Panc1 (cell line): ENCODE measurements at places on chromosomes 6 and 20. TPM values are rescaled to one million over a fixed set of nuclear protein-coding genes. Genes with fewer than 3 reads are reported as not detected.

SLX4IP gene
- 5.4 TPM for total RNA-seq

ADAM33 gene
- 0.62 TPM for total RNA-seq

EYS gene
- total RNA-seq: not detected

TCP1 gene
- 340 TPM for total RNA-seq

TP53TG5 gene
- not detected for total RNA-seq

STMND1 gene
- total RNA-seq: not detected

PRRT1 gene
- 1.3 TPM for total RNA-seq

WDR46 gene
- total RNA-seq: 80.6 TPM

- H3K4me1 ChIP-seq: no peaks in the 10 kb centered on the region
- H3K27me3 ChIP-seq: peaks cover 8% of the 10 kb centered on the region; the same call in 1 of the 2 replicates
- H3K36me3 ChIP-seq: no peaks in the 10 kb centered on the region
- H3K4me3 ChIP-seq: no peak overlapping the region
Measured at GRCh38 chr20:20070871-20071726, 18.8 kb downstream of the CFAP61 start.

DNA sequence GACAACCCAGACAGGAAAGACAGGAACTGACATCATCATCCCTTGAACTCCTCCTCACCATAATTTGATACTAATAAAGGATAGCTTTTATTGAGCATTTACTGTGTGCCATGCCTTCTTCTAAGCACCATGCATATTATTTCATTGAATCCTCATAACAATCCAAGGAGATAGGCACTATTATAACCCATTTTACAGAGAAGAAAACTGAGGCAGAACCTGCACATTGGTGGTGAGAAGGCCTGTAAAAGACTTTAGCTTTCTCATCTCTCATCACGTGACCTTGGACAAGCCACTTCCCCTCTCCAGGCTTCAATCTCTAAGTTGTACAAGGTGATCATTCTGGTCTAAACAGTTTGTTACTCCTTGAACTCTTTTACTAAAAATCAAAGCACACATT lies 34.5 kb upstream of the PREX1 start:
- no peaks in the 10 kb centered on the region for H3K36me3 ChIP-seq
- H3K4me3 ChIP-seq: no peak overlapping the region
- H3K27me3 ChIP-seq: no peaks in the 10 kb centered on the region
- 0 out of 2 replicates have a peak, but pooled peaks cover 8% of the 10 kb centered on the region for H3K4me1 ChIP-seq
- no peak for DNase-seq

DNA sequence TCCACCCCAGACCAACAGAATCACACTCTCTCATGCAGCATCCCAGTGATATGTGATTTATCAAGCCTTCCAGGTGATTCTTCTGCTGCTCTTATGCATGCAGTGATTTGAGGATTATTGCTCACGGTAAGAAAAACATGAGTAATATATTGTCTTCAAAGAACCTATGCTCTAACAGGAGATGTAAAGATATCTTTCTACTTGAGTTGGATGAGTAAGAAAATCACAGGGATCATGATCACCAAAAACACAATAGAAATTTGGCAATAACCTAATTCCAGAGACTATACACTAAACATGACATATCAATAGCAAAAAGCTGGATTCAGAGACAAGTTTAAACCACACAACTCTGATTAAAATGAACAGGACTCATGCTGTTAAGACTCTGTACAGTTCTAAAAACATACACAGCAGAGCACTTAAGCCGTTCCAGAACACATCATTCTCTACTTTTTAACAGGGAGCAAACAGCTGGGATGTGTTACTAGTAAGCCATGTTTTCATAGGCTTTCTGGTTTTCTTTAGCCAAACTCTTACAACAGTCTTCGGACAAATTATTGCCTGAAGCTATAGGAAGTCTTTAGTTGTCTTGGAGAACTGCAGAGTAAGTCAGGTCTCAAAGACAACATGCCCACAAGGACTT lies 568.6 kb downstream of the HAO1 start:
- no peaks in the 10 kb centered on the region for H3K36me3 ChIP-seq
- H3K4me1 ChIP-seq: no peaks in the 10 kb centered on the region
- no peak for DNase-seq
- H3K4me3 ChIP-seq: no peak overlapping the region
- H3K27me3 ChIP-seq: no peaks in the 10 kb centered on the region

DNA sequence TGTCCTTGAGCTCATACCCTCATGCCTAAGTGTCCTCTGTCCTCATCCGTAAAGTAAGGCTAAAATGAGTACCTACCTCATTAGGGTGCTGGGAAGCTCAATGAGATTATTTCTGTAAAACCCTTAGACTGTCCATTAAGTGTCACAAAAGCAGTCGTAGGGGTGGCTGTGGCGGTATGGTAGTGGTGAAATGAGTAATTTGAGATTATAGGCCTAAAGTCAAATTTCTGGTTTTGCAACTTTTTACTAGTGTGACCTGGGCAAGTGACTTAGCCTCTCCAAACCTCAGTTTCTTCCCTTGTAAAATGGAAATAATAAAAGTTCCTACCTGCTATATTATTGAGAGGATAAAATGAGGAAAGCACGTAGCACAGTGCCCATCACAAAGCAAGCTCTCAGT lies 148.2 kb upstream of the AKAP12 start:
- no peaks in the 10 kb centered on the region for H3K27me3 ChIP-seq
- no peak for DNase-seq
- peak overlapping the region; percentile 19; the same call in 1 of the 2 replicates for H3K27ac ChIP-seq
- 0 out of 2 replicates have a peak, but pooled peaks cover 4% of the 10 kb centered on the region for H3K36me3 ChIP-seq
- H3K4me1 ChIP-seq: peaks cover 13% of the 10 kb centered on the region; the same call in 1 of the 2 replicates

DNA sequence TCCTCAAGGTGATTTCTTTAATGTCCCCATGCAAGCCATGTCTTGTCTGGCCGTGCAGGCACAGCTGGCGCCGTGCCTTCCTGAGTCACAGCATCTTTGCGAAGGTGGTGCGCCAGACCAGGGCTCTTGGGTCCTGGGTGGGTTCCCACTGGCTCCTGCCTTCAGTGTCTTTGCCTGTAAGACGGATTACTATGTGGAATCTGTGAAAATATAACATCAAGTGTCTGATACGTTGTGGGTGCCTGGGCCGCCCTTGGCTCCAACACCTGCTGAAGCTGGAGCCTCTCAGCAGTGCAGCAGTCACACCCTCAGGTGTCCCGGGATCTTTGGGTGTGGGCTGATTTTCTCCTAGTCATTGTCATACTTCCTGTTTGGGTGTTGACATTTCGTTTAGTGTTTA lies 3.2 kb downstream of the OSBPL2 start:
- no peak overlapping the region for H3K27ac ChIP-seq
- H3K4me1 ChIP-seq: 0 out of 2 replicates have a peak, but pooled peaks cover 3% of the 10 kb centered on the region
- H3K27me3 ChIP-seq: no peaks in the 10 kb centered on the region
- no peak for DNase-seq
- peaks cover 4% of the 10 kb centered on the region; the same call in 1 of the 2 replicates for H3K36me3 ChIP-seq
- H3K4me3 ChIP-seq: no peak overlapping the region

DNA sequence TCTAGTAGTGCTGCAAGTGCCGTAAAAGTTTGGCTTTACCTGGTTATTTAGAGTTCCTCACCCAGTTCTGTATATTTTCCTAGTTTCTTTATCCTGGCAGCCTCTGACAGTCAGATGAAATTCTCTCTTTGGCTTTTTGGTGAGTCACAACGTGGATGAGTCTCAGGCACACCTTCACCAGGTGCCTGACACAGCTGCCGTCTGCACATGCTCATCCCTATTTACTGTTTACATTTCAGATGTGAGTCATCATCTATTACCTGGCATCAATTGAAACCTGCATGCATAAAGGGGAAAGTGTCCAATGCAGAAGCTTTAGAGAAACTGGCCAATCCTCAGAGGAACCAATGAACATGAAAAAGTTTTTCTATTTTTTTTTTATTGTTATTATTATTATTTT lies 33.3 kb upstream of the ADGRF4 start:
- no peak overlapping the region for H3K4me3 ChIP-seq
- no peak for DNase-seq
- no peaks in the 10 kb centered on the region for H3K4me1 ChIP-seq
- H3K27me3 ChIP-seq: no peaks in the 10 kb centered on the region
- no peak overlapping the region for H3K27ac ChIP-seq

- H3K4me1 ChIP-seq: no peaks in the 10 kb centered on the region
- DNase-seq: no peak
- H3K27me3 ChIP-seq: peaks cover 2% of the 10 kb centered on the region; the same call in 1 of the 2 replicates
- H3K36me3 ChIP-seq: no peaks in the 10 kb centered on the region
Measured at GRCh38 chr20:40634891-40635290, 54.1 kb downstream of the MAFB start.

- H3K27me3 ChIP-seq: no peaks in the 10 kb centered on the region
- no peak overlapping the region for H3K27ac ChIP-seq
- H3K4me3 ChIP-seq: no peak overlapping the region
- no peaks in the 10 kb centered on the region for H3K36me3 ChIP-seq
- H3K4me1 ChIP-seq: no peaks in the 10 kb centered on the region
Measured at GRCh38 chr6:4271761-4272470, 136.5 kb upstream of the ECI2 start.

DNA sequence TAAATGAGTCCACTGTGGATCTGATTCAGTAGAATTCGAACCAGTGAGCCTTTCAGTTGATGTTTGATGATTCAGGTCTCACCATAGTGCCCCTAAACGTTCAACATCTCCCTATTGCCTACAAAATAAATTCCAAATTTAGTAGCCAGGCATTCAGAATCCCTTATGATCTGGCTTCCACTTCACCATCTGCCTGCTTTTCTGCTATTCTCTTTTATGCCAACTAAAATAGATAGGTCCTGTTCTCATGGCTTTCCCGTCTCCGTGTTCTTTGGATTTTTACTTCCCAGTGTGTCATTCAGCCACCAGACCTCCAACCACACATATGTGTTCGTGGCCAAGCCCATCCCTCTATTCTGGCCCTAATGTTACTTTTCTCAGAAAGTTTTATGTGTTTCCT lies 410.4 kb downstream of the LMBRD1 start:
- H3K36me3 ChIP-seq: no peaks in the 10 kb centered on the region
- no peak overlapping the region for H3K27ac ChIP-seq
- no peaks in the 10 kb centered on the region for H3K4me1 ChIP-seq
- no peak for DNase-seq

GRCh38 chr6:164168595-164168994 lies 754.1 kb downstream of the QKI start:
- no peak overlapping the region for H3K4me3 ChIP-seq
- no peaks in the 10 kb centered on the region for H3K36me3 ChIP-seq
- H3K27me3 ChIP-seq: no peaks in the 10 kb centered on the region
- H3K27ac ChIP-seq: no peak overlapping the region

GRCh38 chr6:45923831-45924391 lies 91.7 kb downstream of the CLIC5 start:
- no peaks in the 10 kb centered on the region for H3K4me1 ChIP-seq
- H3K36me3 ChIP-seq: no peaks in the 10 kb centered on the region
- DNase-seq: no peak
- H3K27ac ChIP-seq: no peak overlapping the region
- no peak overlapping the region for H3K4me3 ChIP-seq

GRCh38 chr20:19473216-19473921 lies 260.9 kb downstream of the SLC24A3 start:
- peaks cover 8% of the 10 kb centered on the region for H3K27me3 ChIP-seq
- H3K27ac ChIP-seq: no peak overlapping the region
- no peak overlapping the region for H3K4me3 ChIP-seq
- no peak for DNase-seq
